IPS-NIHi11 (cell line): ENCODE measurements at places on chromosomes 3 and 15.

DNA sequence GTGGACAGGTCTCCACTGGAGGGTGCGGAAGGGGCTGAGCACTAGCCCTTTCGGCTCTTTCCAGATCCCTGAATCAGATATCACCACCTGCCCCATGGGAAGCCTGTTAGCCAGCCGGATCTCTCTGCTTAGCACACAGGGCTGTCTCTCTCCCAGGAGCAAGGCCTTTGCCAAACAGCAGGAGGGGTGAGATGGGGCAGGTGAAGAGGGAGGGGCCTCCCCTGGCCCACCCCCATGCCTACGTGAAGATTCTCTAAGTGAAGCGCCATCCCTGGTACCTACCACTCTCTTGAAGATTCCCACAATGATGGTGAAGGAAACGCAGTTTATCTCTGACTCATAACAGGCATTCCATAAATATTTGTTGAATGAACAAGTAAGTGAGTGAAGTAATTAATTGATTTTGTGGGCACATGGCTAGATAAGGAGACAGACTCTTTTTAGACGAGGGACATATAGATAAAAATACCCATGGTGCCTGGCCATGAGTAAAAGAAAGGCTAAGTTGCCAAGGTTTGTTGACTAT lies 19.6 kb upstream of the HCN4 start:
- peak; percentile 35 for DNase-seq

DNA sequence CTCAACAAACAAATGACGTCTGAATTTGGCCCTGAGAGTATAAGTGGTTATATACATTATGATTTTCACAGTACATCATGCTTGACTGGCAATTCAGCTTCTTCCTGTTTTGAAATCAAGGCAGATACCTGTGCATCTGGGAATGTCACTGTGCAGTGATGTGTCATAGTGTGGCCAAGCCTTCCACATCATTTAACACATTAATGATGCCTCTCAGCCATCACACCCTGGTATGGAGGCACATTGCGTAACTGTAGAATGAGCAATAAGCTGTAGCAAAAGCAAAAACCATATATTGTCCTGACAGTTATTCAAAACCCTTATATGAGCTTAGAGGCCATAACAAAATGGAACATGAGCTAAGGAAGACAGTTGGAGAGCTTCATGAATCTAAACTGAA lies 246.0 kb downstream of the EPHA3 start:
- no peak for DNase-seq

DNA sequence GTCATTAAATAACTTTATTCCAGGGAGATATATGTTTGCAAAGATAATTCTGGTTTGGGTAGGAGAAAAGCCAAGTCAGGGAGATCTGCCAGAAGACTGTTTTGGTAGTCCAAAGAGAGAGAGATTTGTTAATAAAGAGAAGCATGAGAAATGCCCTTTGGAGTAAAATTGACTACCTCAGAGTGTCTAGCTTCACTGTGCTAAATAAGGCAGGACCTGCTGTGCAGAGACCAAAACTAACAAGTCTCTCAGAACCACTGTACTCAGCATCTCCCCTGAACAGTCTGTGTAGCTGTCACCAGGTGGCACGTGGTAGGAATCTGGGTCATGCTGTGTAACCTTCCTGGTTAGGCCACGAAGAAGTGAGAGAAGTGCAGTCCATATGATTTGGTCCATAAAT lies 31.6 kb upstream of the SLC35G2 start:
- peak; percentile 38 for DNase-seq

DNA sequence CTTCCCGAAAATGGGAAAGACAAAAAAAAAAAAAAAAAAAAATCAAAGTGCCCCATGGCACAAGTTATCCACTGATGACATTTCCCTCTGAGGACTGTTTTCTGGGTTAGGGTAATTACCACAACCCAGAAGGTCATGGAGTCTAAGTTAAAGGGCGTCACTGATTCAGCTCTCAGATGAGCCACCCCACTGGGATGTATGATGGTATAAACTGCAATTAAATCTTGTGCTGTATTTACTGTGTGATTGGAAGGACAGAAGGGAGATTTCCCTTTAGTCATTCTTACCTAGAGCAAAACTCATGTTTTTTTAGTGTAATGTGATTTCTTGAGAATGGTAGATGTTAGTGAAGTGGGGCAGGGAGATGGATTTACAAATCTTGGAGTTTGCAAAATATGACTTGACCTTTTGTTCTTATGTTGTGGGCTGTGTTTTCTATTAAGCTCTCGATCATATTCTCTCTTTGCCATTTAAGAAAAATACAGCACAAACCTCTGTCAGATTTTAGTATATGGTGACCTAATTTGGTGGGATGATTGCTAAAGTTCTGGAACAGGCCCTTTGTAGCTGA lies 244.2 kb downstream of the PTPRG start:
- no peak for DNase-seq

- DNase-seq, result no peak
These were observed 84.9 kb upstream of the NEO1 start for GRCh38 chr15:72967397-72967796.

DNA sequence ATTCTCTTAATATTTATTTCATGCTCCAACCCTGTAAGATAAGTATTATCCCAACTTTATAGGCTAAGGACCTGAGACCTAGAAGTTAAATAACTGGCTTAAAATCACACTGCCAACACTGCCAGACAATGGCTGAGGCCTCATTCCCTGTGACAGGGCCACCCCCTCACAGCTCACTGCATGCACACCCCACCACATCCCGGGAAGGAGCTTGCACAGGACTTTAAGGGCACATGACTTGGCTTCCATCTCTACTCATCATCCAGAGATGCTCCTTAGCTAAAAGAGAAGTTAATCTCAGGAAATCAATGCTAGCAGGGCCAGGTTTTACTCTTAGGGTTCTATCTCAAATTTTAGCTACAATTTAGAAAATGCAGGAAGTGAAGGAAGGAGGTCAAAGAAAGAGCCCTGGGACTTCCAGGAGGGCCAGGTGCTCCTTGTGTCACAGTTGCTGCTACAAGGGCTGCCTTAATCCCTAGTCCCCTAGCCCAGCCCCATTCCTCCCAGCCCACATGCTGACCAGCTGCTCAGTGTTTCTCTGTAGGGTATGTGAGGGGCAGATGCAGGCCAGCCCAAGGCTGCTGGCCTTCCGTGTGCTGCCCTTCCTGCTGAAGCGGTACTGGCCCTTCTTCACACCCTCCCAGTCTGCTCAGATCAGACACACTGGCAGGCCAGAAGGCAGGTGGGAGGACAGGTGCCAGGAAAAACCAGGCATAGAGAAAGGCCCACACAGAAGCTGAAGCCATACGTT lies 53.5 kb downstream of the WWTR1 start:
- DNase-seq, result peak; percentile 51

DNA sequence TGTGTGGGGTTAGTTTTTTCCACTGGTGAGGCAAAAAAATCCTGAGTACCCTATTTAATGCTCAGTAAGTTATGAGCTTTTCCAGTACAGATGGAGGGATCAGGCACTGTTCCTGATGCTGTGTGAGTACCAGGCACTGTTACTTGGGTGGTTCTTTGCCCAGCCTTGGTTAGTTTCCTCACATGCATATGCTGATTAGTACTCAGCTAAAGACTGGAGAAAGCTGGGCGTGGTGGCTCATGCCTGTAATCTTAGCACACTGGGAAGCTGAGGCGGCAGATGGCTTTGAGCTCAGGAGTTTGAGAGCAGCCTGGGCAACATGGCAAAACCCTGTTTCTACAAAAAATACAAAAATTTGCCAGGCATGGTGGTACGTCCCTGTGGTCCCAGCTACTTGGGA lies 210.3 kb upstream of the SGO1 start:
- DNase-seq, result no peak

- no peak for DNase-seq
These were observed 81.4 kb upstream of the CFAP20DC start for GRCh38 chr3:59131016-59131766.

- DNase-seq, result no peak
These were observed 37.7 kb downstream of the TKT start for GRCh38 chr3:53218131-53218530.

DNA sequence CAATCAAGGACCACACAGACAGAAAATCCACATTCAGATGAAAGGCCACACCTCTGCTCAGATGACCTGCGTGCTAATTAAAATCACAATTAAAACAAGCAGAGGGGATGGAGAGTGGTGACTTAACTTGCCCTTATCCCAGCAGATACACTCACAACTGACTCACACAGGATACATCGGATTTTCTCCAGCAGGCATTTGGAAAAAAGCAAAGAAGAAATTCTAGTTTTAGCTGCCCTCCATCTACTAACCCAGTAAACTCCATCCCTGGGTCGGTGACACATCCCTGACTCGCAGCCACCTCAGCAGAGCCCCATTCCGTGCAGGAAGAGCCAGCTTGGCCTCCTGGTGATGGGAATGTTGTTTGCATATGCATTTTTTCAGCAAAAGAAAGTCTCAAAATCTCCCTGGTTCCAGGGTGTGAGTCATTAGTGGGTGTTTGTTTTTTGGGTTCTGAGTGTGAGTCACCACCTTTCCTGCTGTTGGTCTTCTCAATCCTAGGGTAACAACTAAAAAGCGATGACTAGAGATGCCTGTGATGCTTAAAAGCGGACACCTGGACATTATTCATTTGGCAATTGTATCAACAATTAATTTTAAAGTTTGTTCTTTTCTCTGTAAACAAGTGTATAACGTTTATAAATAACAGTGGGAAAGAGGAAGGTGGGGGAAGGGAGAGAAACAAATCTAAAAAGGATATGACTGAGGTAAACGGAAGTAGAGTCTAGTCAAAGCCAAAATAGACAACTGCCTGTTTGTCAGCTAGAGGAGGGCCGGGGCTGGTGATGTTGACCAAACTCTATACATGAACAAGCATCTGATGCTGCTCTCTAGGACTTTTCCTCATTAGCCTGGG lies 49.8 kb upstream of the SLC4A7 start:
- DNase-seq, result peak; percentile 75

- no peak for DNase-seq
These were observed 12.7 kb downstream of the IL17RD start for GRCh38 chr3:57152151-57153143.

- peak; percentile 88 for DNase-seq
These were observed 42.0 kb downstream of the PML start for GRCh38 chr15:74036271-74037170.

DNA sequence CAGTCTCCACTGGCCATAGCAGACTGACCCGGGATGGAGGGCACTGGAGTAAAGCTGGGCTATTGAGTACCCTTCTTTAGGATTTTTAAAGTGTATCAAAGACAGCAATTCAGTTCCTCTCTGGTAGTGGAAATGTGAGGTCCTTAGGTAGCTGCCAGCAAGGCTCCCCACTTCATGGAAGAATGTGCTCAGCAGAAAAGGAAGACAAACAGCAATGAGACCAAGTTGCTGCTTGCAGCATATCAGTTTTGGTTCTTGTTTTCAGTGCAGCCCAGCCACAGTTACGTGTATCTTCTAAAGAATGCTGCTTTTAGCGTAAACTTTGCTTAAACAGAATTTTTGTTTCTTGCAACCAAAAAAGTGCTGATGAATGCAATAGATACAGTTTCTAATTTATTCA lies 374.0 kb upstream of the CBLB start:
- DNase-seq, result no peak

GRCh38 chr3:135038186-135038585 lies 243.1 kb downstream of the EPHB1 start:
- DNase-seq, result no peak

DNA sequence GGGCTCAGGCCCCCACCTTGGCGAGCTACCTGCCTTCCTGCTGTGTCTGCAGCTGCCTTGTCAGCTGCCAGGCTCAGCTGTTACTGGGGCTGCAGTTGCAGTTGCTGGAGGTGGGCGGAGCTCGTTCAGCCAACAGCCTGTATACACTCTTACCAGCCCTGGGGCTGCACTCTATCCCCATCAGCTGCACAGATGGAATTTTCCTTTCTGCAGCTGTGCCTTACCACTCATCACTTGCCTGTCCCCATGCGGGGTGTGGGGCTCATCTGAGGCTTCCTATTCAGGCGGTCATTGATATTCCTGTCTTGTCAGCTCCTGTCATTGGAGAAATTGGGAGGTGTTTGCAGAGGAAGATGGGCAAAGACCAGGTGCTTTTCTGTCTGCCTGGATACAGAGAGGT lies 9.1 kb upstream of the SYN2 start:
- peak; percentile 62 for DNase-seq

- no peak for DNase-seq
These were observed 96.5 kb downstream of the SLCO3A1 start for GRCh38 chr15:91950054-91950453.

DNA sequence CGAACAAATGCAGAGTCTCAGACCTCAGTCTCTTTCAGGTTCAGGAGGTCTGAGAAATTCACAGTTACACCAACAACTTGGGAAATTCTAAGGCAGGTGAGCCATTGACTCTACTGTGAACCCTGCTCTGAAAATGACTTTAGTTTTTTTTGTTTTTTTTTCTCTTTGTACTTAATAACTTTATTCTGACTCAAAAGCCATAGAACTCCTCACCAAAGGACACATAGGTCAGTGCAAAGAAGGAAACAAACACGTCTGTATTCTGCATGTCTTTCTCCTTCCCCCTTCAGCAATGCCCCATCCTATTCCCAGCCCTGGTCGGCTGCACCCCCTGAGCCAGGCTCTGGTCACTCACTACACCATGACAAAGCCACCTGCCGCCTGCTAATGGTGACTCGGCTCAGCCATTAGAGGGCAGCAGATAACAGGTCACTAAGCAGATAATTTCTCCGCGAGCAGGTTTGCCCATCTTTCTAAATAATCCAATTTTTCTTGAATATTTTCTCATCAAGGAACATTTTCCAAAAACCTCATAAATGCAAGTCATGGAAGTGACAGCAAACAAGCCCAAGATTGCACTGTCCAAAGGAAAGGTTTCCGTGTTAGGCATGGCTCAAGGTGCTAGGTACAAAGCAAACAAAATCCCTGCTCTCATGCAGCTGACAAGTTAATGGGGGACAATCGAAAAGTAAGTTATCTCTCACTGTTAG lies 37.7 kb downstream of the TM4SF4 start:
- peak; percentile 85 for DNase-seq

- DNase-seq, result peak; percentile 68
These were observed 61.3 kb upstream of the ACKR4 start for GRCh38 chr3:132535575-132536441.

- no peak for DNase-seq
These were observed 487.5 kb upstream of the KCNMB2 start for GRCh38 chr3:178048768-178049167.

GRCh38 chr3:25789209-25789595 lies 688 bp upstream of the OXSM start:
- DNase-seq, result no peak

- DNase-seq, result no peak
These were observed 562.9 kb downstream of the MECOM start for GRCh38 chr3:169100616-169101015.

- DNase-seq, result peak; percentile 55
These were observed 53.3 kb downstream of the MEIS2 start for GRCh38 chr15:37046876-37047614.
